Ascending aorta (tissue), 2 donors: ENCODE measurements at places on chromosomes 11 and 22. TPM values are rescaled to one million over a fixed set of nuclear protein-coding genes. Genes with fewer than 3 reads are reported as not detected.

GRCh38 chr11:111631666-111632039 is 29.4 kb downstream of the SIK2 start:
- H3K4me1 ChIP-seq: no peaks in the 10 kb centered on the region
- no peak for DNase-seq
- no peaks in the 10 kb centered on the region for H3K27me3 ChIP-seq
- no peak overlapping the region for H3K4me3 ChIP-seq

DNA sequence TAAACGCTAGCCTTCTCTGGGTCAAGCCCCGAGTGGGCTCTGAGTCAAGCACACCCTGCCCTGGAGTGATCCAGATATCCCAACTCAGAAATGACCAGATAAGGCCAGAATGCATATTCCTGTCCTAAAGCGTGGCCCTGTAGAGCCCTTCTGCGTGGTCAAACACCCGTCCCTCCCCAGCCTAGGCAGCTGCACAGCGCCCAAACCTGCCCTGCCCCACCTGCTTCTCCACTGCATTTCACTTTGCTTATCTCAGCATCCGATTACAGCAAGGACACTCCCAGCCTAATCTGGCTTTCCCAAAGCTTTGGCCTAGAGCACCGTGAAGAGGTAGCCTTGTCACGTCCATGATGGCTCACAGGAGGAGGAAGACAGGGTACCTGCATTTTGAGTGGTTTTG is 11.9 kb upstream of the TMPRSS4 start:
- H3K27me3 ChIP-seq: no peaks in the 10 kb centered on the region
- no peak overlapping the region for H3K4me3 ChIP-seq
- H3K36me3 ChIP-seq: no peaks in the 10 kb centered on the region

GRCh38 chr11:350723-351255 is 18.5 kb upstream of the B4GALNT4 start:
- no peak overlapping the region for H3K27ac ChIP-seq
- no peak overlapping the region for H3K4me3 ChIP-seq
- H3K27me3 ChIP-seq: no peaks in the 10 kb centered on the region
- H3K4me1 ChIP-seq: peaks cover 26% of the 10 kb centered on the region

DNA sequence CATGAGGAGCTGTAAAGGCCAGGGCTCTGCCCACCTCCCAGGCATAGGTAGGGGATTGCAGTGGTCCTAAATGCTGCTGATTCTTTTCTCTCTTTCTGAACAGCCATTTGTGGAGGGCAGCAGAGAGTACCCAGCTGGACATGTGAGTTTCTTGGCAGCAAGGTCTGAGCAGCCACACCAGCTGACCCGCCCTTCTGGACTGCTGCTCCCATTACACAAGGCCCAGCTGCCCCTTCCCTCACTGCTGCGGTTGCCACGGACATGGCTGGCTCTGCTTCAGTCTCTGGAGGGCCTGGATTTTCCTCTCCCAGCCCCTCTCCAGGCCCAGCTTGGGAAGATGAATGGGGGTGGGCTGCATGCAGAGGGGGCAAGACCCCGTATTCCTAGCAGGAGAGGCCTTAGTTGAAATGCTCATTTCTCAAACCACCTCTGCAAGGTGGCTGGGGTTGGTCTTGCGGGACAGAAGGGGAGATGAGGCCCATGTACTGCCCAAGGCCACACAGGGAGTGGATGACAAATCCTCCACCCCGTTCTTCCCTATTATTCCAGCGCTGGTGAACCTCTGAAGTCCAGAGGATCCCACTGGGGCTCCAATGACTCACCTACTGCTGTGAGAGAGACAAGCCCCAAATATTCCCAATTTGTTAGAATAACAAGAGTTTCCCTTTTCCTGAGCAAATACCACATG is 4.6 kb downstream of the LGALS12 start:
- H3K4me1 ChIP-seq: no peaks in the 10 kb centered on the region
- no peak overlapping the region for H3K4me3 ChIP-seq
- no peaks in the 10 kb centered on the region for H3K36me3 ChIP-seq

GRCh38 chr11:66629356-66629755 is 9.1 kb upstream of the RBM4 start:
- peaks cover 62% of the 10 kb centered on the region for H3K36me3 ChIP-seq
- H3K27me3 ChIP-seq: no peaks in the 10 kb centered on the region
- H3K4me1 ChIP-seq: no peaks in the 10 kb centered on the region

- no peak for DNase-seq
- H3K4me1 ChIP-seq: no peaks in the 10 kb centered on the region
- no peak overlapping the region for H3K27ac ChIP-seq
- no peaks in the 10 kb centered on the region for H3K27me3 ChIP-seq
Measured at GRCh38 chr11:110962921-110963320, 250.7 kb upstream of the ARHGAP20 start.

- no peak overlapping the region for H3K4me3 ChIP-seq
- peaks cover 8% of the 10 kb centered on the region for H3K27me3 ChIP-seq
- DNase-seq: no peak
Measured at GRCh38 chr11:285894-286220, 3.1 kb upstream of the PGGHG start.

The TIMP3 gene
- 394 TPM for total RNA-seq

The PACSIN3 gene
- total RNA-seq: 32.7 TPM
